ENCODE measurements at places on chromosomes 12 and 14. TPM values are rescaled to one million over a fixed set of nuclear protein-coding genes. Genes with fewer than 3 reads are reported as not detected.
A peak's percentile ranks its signal among the peaks of the same experiment; 100 is the strongest.

GRCh38 chr12:54605138-54605970 is 16.9 kb upstream of the PPP1R1A start:
- H3K27ac ChIP-seq = no peak overlapping the region
- no peak for DNase-seq
- no peaks in the 10 kb centered on the region for H3K4me1 ChIP-seq
- no peak overlapping the region for H3K4me3 ChIP-seq
- peaks cover 10% of the 10 kb centered on the region for H3K27me3 ChIP-seq

The CCDC197 gene
- not detected for total RNA-seq

The MYL2 gene
- total RNA-seq = 0.48 TPM

DNA sequence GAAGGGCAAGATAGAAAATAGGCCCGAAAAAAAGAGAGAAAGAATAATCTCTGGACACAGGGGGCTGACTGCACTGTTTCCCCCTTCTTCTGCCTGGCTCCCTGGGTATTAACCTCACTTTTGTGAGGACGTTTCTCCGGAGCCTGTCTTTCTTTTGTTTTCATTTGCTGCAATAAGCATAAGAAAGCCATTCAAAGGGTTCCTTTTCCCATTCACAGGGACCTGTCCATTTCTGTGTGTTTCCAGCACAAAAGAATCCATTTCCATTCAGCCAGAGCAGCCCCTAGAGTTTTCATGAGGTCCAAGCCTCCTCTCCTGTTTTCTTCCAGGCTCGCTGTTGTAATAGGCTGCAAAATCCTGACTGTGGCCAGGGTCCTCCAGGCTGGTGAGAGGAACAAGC is 16.8 kb downstream of the PLXNC1 start:
- H3K27ac ChIP-seq = no peak overlapping the region
- H3K4me3 ChIP-seq = peak overlapping the region; percentile 1
- H3K4me1 ChIP-seq = peaks cover 7% of the 10 kb centered on the region
- H3K27me3 ChIP-seq = peaks cover 45% of the 10 kb centered on the region

DNA sequence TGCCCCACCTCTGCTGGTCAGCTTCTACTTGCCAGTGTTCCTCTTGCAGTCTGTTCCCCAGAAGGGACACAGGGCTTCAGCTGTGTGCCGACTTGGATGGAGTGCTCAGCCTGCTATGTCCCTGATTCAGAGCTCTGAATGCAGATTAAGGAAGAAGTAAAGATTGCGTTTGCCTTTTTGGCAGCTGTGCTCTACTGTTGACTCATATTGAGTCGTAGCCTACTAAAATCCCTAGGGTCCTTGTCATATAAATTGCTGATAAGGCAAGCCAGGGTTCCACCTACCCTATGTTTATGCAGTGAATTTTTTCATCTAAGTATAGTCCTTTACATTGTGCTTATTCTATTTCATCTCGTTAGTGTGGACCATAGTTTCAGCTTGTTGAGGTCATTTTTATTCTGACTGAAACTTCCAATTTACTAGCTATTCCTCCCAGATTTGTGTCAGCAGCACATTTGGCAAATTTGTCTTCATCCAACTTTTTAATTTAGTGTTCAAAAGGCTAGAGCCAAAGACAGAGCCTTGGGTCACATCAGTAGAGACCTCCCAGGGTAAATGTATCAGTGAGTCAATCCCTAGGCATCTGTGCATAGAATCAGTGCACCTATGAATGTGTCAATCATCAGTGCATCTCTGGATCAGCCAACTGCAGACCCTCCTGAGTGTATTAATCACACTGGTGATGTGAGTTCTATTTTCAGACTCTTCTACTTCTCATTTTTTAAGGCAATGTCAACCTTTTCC is 31.9 kb downstream of the CACNA1C start:
- peak overlapping the region; percentile 9 for H3K27ac ChIP-seq
- peaks cover 3% of the 10 kb centered on the region for H3K4me1 ChIP-seq
- no peaks in the 10 kb centered on the region for H3K36me3 ChIP-seq
- H3K27me3 ChIP-seq = no peaks in the 10 kb centered on the region
- peak; percentile 77 for DNase-seq
- H3K4me3 ChIP-seq = no peak overlapping the region

The MYF5 gene
- not detected for total RNA-seq

DNA sequence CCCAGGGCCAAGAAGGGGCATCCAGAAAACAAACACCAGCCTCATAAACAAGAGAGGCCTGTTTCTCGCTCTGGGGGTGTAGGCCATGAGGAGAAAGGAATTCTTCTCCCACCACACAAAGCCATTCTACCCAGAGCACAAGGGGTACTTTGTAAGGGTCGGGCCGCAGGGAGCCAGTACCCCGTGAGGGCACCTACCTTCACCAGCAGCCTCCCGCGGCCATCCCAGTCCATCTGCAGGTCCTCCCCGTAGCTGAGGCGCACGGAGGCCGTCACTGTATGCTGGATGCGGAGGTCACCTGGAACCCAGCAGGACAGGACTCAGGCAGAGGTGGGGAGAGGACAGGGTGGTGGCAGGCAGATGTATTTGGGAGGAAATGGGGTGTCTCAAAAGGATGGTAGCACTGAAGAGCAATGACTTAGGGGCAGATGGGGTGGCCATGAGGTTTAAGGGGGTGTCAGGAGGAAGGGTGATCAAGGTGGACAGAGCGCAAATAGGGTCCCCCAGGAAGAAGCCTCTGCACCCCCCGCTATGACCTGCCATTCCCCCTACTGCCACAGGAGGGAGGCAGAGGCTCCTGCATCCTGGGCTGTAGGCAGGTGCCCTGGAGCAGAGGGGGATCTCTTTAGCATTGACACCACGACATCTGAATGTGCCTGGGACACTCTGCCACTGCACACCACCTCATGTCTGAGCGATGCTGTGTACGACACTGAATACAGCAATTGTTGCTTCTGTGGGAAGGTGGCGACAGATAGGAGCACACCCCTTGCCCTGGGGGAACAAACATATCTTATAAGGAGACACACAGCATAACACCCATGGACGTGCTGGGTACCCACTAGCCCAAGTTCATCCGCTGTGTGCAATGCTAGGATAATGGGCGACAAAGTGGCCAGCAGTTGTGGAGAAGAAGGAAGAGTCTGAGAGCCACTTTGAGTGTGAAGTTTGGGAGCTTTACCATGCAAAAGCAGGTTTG is 61.4 kb downstream of the VWF start:
- no peaks in the 10 kb centered on the region for H3K27me3 ChIP-seq
- no peaks in the 10 kb centered on the region for H3K36me3 ChIP-seq
- DNase-seq = no peak
- no peak overlapping the region for H3K27ac ChIP-seq
- no peaks in the 10 kb centered on the region for H3K4me1 ChIP-seq
- no peak overlapping the region for H3K4me3 ChIP-seq

The GZMB gene
- total RNA-seq = not detected

The SYCP3 gene
- not detected for total RNA-seq

DNA sequence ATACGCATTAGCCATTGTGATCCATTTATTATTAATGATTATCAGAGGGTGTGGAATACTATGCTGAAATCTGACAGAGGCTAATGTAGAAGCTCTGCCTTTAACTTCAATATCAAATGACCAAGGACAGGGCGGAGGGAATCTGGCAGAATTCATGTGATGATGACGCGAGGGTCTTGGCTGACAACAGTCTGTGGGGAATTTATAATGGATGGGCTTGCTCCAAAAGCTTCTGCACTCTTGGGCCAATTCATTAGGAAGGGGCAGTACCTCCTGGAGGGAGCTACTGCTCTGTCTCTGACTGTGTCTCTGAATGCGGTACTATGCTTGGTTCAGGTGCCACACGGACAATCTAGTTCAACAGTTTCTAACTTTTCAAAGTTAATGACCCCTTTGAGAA is 46.2 kb downstream of the GALNT8 start:
- H3K4me3 ChIP-seq = no peak overlapping the region
- H3K27ac ChIP-seq = no peak overlapping the region
- no peaks in the 10 kb centered on the region for H3K27me3 ChIP-seq
- DNase-seq = no peak

DNA sequence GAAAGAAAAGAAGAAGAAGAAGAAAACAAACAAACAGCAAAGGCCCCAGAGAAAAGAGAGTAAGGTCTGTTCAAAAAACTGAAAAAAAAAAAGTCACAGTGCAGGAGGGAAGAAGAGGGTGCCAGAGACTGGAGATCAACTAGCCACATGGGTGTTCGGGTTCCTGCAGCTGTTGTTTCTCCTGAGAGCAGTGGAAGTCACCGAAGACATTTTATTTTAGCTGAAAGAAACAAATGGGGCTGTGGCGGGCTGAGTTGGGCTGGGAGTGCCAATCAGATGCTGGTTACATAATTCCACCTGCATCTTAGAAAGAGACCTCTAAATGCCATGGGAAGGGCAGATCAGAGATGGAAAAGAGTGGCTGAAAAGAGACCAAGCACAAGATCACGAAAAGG is 33.9 kb downstream of the ACTN1 start:
- no peaks in the 10 kb centered on the region for H3K27me3 ChIP-seq
- H3K27ac ChIP-seq = peak overlapping the region; percentile 6
- peaks cover 96% of the 10 kb centered on the region for H3K4me1 ChIP-seq
- H3K4me3 ChIP-seq = no peak overlapping the region
- DNase-seq = no peak

DNA sequence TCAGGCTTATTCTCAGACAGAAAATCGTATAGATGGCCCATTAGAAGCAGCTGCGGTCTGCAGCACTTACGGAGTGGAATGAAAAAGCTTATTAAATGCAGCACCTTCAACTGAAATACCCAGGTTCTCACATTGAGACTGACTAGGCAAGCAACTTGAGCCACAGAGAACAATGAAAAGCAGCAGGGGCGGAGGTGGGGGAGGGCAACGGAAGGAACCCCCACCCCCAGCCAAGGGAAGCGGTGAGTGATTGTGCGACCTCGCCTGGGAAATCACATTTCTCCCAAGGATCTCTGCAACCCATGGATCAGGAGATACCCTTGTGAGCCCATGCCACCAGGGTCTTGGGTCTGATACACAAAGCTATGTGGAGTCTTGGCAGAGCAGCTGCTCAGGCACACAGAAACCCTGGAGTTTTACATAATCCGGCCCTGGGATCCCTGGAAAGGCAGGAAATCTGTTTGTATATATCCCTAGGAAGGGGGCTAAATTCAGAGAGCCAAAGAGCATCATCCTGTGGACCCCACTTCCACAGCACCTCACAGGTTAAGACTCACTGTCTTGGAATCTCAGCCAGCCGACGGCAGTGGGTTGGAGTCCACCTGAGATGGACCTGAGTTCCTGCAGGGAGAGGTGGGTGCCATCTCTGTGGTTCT is 38.1 kb downstream of the PZP start:
- H3K27me3 ChIP-seq = no peaks in the 10 kb centered on the region
- no peak overlapping the region for H3K4me3 ChIP-seq
- no peak for DNase-seq
- H3K36me3 ChIP-seq = no peaks in the 10 kb centered on the region
- no peak overlapping the region for H3K27ac ChIP-seq

The MYH6 gene
- total RNA-seq = not detected

- no peak overlapping the region for H3K4me3 ChIP-seq
- no peak for DNase-seq
- no peaks in the 10 kb centered on the region for H3K4me1 ChIP-seq
- H3K27me3 ChIP-seq = no peaks in the 10 kb centered on the region
- H3K27ac ChIP-seq = no peak overlapping the region
- H3K36me3 ChIP-seq = peaks cover 14% of the 10 kb centered on the region
These were observed 39.9 kb downstream of the VEZT start for GRCh38 chr12:95257541-95257940.

- H3K27me3 ChIP-seq = no peaks in the 10 kb centered on the region
- no peak for DNase-seq
- H3K4me3 ChIP-seq = no peak overlapping the region
These were observed 34.7 kb downstream of the SSH1 start for GRCh38 chr12:108822497-108823205.

DNA sequence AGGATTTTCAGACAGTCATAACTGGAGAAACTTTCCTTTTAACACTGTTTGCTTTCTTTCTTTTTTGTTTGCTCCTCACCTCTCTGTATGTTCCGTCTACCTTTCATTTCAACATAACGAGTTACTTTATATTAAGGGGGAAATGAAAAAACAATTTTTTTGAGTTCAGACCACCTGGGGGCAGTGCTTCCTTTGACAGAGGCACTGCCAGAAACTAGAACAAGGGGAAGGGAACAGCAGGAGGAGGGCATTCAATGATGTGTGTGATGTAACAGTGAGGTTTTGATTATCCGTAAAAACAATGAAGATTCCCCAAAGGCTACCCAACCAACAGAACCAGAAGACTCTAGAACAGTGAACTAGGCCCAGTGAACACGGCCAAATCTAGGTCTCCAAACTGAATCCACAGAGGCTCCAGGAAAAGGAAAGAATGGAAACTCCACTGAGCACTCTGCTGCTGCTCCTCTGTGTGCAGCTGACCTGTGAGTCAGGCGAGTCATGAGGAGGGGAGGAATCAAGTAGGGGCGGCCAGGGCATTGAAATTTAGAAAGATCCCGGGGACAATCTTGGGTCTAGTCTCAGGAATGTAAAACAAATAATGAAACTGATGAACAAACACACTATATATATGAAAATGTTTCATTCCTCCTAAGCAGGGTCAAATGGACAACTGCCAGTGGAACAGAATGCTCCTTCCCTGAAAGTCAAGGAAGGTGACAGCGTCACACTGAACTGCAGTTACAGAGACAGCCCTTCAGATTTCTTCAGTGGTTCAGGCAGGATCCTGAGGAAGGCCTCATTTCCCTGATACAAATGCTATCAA is 323.5 kb downstream of the DAD1 start:
- no peak for DNase-seq
- H3K27me3 ChIP-seq = no peaks in the 10 kb centered on the region
- H3K4me3 ChIP-seq = no peak overlapping the region
- H3K27ac ChIP-seq = peak overlapping the region; percentile 34
- no peaks in the 10 kb centered on the region for H3K36me3 ChIP-seq
- H3K4me1 ChIP-seq = peaks cover 29% of the 10 kb centered on the region

The IRAK3 gene
- 0.05 TPM for total RNA-seq

DNA sequence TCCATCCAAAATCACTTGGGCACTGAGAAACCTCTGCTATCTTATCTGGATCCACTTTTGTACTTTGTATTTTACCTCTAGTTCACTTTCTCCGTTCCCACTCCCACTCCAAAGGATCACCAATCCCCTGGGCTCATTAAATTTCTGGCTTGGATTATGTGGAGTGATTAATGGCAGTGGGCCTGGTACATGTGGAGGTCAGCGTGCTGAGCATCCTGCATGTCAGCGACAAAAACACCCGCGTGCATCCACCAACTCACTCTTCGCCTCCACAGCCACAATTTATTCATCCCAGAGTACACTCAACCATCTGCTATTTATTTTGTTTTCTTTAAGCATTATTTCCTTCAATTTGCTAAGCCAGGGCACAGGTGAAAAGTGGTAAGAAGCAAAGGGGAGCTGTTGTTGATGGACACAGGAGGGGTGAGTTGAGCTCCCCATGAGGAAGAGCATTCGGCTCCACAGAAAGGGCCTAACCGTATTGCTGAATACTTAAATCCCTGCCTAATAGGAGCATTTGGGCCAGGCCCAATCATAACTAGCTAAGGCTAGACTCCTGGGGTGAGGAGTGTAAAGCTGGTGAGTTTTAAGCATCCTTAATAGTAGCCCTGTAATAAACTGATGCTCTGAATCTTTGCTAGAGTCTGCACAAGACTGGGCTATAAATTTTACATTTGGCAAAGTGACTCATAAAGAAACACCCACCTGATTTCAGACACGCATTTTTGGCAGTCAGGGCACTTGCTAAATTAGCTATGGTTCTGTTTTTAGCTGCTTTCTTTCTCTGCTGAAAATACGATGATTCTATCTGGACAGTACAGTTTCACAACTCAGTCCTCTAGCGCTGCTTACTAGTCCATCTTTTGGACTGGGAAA is 137.8 kb downstream of the SLC25A21 start:
- peaks cover 20% of the 10 kb centered on the region for H3K4me1 ChIP-seq
- no peak overlapping the region for H3K4me3 ChIP-seq
- no peaks in the 10 kb centered on the region for H3K36me3 ChIP-seq
- H3K27me3 ChIP-seq = no peaks in the 10 kb centered on the region

- peaks cover 5% of the 10 kb centered on the region for H3K4me1 ChIP-seq
- H3K4me3 ChIP-seq = no peak overlapping the region
- H3K36me3 ChIP-seq = peaks cover 5% of the 10 kb centered on the region
- DNase-seq = no peak
These were observed 6.5 kb downstream of the DDX51 start for GRCh38 chr12:132137483-132138125.

Measured in astrocyte (in vitro differentiated cells and primary cell).